ENCODE measurements at places on chromosomes 3 and 15.

GRCh38 chr3:148078658-148079057, 619.0 kb upstream of the AGTR1 start:
- DNase-seq, result no peak

- no peak for DNase-seq
Observed at GRCh38 chr15:84840255-84840654, 23.1 kb downstream of the ALPK3 start.

DNA sequence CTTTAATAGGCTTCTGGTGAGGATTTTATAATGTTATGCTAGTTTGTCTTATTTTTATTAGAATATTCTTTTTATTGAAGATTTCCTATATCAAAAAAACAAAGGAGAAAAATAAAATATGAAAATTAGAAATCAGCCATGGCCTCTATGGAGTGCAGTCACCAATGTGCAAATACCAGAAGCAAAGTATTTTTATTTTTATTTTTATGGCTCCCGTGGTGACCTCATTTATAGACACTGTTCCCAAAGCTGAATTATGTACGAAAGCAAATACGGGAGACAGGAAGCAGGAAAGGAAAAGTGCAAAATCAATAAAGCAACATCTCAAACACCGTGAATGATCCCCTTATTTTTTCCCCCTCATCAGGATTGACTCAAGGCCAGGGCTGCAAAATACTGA, 35.1 kb downstream of the DAZL start:
- DNase-seq, result no peak

GRCh38 chr15:64161688-64162477, 939 bp downstream of the PPIB start:
- DNase-seq, result no peak

DNA sequence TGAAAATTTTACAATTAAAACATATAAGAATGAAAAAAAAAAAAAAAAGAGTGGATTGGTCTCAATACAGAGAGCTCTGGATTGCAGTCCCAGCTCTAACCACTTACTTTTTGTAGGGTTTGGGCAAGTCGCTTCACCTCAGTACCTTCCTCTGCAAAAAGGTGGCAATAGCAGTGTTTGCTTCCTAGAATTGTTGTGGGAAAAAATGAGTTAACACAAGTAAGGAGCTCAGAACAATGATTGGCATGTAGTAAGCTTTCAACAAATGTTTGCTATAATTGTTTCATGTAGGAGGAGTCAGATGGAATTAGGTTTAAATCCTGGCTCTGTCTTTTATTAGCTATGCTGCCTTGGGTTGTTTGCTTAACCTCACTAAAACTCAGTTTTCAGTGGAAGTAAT, 425.2 kb upstream of the TBL1XR1 start:
- no peak for DNase-seq

GRCh38 chr3:57078344-57078634, 17.8 kb downstream of the SPATA12 start:
- DNase-seq, result no peak

- DNase-seq, result no peak
Observed at GRCh38 chr15:31501536-31502157, 175.0 kb downstream of the KLF13 start.

- no peak for DNase-seq
Observed at GRCh38 chr3:169931747-169932520, 20.6 kb downstream of the SAMD7 start.

- no peak for DNase-seq
Observed at GRCh38 chr15:83710452-83710851, 56.5 kb downstream of the ADAMTSL3 start.

GRCh38 chr3:124229420-124229819, 237.5 kb upstream of the ROPN1 start:
- DNase-seq, result no peak

- no peak for DNase-seq
Observed at GRCh38 chr15:86615411-86615810, 535.7 kb downstream of the AGBL1 start.

DNA sequence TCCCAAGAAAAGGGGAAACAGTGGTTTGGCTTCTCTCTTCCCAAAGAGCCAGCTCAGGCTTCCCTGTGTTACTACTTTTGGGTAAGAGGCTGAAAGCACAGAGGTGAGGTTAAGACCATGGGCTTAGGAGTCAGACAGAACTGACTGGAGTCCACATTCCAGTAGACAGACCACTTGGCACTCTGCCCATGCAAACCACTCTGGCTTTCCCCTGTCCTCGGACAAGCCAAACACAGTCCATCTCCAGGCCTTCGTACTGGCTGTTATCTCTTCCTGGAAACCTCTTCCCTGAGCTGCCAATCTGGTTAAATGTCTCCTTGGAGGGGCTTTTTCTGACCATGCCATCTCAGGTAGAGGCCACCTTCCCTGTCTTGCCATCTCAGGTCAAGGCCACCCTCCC, 53.1 kb upstream of the FAM3D start:
- no peak for DNase-seq

DNA sequence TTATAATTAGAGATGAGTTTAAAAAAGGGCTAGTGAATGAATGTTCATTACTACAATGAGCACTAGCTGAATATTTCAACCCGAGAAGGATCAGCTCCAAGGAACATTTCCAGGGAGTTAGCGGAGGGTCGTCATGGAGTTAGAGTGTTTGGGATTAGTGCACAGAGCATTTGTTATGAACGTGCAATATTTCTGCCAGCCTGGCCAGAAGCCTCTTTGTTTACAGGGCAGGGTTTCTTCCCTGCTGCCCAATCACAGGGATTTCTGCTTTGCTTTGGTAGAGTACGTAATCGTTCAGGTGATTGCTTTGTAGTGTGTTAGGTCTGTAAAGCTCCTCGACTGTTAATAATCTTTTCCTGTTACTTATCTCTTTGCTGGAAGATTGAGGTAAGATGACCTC, 5.9 kb downstream of the CGNL1 start:
- no peak for DNase-seq

- no peak for DNase-seq
Observed at GRCh38 chr3:69297501-69297900, 88.4 kb downstream of the FRMD4B start.

GRCh38 chr3:182046166-182046764, 334.5 kb downstream of the SOX2 start:
- no peak for DNase-seq

- DNase-seq, result no peak
Observed at GRCh38 chr15:57152666-57153539, 223.4 kb upstream of the CGNL1 start.

DNA sequence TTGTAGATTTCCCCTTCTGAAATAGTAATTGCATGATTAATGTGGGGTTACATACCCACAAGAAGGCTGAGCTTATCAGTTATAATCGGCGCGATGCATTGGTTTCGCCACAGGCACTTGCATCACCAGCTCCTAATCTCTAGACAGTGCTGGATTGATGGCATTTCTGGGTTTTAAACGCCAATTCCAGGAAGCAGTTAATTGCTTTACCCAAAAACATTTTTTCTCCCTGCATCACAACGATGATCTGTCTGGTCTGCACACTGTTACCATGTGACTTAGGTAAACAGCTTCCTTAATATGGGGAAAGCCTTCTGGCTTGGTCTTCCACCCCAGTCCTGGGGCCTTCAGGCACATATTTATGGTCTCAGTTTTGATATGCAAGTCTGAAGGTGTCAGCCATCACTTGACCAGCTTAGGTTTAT, 70.0 kb upstream of the HEG1 start:
- no peak for DNase-seq

GRCh38 chr3:62558549-62559112, 185.3 kb upstream of the FEZF2 start:
- no peak for DNase-seq

DNA sequence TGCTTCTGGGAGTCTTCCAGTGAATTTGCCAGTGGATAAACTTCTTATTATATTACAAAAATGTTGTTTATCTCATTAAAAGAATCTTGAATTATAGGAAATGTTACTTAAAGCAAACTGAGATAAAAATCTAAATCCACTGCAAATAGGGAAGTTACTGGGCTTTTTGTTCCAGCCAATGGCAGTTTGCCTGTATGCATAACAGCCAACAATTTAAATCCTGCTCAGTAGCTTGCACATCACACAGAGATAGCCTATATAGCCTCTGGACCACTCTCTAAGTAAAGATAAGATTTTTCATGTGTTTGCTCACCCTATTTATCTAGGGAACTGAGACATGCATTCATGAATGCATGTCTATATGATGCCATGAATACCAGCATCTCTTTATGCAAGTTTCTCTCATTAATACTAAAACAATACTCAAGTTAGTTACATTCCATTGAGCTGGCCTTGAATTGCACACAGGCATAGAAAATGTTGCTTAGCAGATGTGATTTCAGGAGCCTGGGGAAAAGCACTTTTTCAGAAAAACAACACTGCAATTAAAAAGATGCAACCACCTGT, 92.1 kb upstream of the GPR149 start:
- DNase-seq, result no peak

- no peak for DNase-seq
Observed at GRCh38 chr15:39890621-39891020, 29.4 kb downstream of the GPR176 start.

DNA sequence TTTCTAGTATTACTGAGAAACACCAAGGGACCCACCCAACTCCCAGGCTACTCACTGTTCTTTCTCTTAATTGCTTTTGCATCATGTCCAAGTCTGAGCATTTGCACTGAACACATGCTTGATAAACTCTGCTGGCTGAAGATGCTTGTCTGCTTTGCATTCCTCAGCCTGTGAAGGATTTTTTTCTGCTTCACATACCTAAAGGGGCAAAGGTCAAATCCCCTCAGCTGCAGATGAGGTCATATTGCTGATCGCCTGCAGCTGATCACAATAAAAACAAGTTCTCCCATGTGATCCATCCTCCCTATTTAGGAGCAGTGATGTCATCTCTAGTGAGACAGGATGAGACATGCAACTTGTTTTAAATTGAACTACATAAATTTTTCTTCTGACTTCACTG, 84.6 kb upstream of the DCBLD2 start:
- no peak for DNase-seq

DNA sequence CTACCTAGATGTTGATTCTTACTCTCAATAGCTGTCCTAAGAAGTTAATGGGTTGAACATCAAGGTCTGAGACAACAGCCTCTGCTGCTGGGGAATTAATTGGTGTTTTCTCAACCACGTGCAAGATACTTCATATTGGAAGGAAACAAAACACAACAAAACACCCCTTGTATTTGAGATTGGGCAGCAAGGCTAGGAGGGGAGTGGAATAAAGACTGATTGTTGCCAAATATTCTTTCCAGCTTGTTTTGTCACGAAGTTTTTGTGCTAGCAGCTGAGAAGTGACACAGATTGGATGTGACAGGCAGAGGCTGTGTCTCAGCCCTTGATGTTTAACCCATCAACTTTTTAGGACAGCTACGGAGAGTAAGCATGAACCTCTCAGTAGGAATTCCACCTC, 808.4 kb downstream of the IGSF11 start:
- no peak for DNase-seq

- no peak for DNase-seq
Observed at GRCh38 chr3:146640955-146641867, 36.1 kb upstream of the PLSCR5 start.

DNA sequence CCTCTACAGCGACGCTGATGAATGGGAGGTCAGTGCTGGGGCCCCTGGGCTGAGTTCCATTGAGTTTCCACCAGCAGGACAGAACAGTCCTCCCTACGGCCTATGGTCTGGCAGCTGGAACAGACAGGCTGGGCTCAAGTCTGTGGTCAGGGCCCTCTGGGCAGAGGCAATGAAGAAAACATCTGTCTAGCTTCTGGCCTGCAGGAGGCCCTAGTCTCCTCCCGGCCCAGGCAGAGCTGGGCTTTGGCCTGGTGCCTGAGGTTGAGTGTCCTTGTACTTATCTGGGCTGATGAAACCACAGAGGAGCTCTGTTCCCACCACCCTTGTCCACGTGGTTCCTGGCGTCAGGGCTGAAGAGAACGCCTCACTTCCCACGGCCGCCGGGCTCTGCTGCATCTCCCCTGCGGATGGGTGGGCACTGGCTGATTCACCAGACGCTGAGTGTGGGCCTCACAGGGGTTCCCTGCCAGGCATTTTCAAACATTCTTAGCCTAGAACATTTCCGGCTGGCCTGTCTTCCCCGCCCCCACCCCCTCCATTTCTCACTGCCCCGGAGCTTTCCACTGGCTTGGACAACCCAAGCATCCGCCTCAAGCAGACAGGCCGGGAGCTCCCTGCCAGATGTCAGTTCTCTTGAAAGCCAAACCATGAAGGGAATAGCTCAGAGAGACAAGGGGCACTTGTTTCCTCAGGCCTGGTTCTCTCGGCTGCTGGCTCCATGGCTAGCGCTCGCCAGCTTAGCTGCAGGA, 20.3 kb downstream of the PPCDC start:
- DNase-seq, result no peak

DNA sequence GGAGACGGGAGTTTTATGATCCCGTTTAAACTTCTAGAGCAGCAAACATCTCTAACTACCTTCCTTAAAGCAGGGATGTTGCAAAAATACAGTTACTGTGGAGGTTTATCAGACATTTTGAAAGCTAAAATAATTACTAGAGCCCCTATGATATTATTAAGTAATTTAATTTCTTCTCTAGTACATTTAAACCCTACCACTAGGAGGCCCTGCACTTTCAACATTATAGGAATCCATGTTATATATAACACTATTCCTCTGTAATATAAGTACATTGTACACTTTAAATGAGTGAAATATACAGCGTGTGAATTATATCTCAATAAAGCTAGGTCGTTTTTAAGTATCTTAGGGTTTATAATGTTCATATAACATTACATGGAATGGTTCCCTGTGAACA, 11.5 kb downstream of the SETMAR start:
- DNase-seq, result no peak

GRCh38 chr3:131543714-131544113, 40.9 kb upstream of the MRPL3 start:
- no peak for DNase-seq

- DNase-seq, result no peak
Observed at GRCh38 chr3:99925584-99926230, 108.0 kb downstream of the CMSS1 start.

DNA sequence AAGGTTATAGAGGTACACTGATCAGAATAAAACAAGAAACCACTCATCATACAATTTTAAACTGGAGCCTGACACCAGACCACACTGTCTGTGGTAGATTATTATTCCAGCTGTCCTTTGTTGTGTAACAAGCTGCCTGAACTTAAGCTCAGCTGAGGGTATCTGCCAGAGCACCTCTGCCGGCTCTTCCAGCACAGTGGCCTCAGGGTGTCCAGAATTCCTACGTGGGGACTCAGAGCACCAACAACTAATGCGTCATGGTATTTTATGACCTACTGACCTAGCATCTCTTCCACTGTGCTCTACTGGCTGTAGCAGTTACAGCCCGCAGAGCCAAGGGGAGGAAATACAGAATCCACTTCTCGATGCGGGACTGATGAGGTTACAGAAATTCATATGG, 15.6 kb upstream of the RAF1 start:
- DNase-seq, result no peak

Data from stimulated activated CD8-positive, alpha-beta memory T cell treated with anti-CD3 and anti-CD28 coated beads, Interleukin-4, amount 100 ng/mL, for 1 hour (primary cell).